NCI-H524 (cell line): ENCODE measurements at places on chromosomes 7 and 10.

DNA sequence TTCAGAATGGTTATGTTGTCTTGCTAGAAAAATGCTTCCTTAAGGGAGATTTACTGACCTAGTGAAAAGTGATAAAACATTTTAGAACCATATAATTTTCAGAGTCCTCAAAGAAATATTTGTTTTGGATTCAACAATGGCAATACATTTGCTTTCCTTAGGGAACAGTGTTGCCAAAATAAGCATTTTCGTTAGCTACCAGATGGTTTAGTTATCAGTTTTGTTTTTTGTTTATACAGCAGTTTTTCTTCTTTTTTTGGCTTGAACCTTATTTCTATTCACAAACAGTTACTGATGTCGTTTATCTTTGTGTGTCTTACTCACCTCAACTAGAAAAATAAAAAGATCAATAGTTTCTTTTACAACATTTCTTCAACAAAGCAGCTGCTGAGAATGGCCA is 48.6 kb downstream of the EXOC4 start:
- DNase-seq = no peak

GRCh38 chr7:44266526-44266925 is 58.9 kb downstream of the CAMK2B start:
- DNase-seq = no peak

- DNase-seq = peak; percentile 38
Measured at GRCh38 chr10:78524342-78524741, 490.7 kb downstream of the RPS24 start.

- DNase-seq = no peak
Measured at GRCh38 chr7:70005891-70006260, 407.6 kb downstream of the AUTS2 start.

DNA sequence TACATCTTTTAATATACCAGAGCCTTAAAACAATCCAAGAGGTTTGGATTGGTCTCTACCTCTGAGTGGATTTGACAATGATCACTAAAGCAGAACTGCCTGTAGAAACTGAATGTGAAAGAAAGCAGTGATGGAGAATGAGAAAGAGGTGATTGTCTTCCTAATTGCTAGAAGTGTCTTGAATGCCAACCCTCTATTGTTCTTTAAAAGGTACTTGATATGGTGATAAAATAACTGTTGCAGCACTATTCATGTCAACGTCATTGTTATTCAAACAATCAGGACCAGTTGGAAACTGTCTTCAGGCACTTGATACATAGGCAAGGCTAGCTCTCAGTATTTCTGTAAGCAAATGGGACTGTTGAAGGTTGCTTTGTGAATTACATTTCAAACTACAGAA is 47.9 kb upstream of the ITPRID1 start:
- no peak for DNase-seq

DNA sequence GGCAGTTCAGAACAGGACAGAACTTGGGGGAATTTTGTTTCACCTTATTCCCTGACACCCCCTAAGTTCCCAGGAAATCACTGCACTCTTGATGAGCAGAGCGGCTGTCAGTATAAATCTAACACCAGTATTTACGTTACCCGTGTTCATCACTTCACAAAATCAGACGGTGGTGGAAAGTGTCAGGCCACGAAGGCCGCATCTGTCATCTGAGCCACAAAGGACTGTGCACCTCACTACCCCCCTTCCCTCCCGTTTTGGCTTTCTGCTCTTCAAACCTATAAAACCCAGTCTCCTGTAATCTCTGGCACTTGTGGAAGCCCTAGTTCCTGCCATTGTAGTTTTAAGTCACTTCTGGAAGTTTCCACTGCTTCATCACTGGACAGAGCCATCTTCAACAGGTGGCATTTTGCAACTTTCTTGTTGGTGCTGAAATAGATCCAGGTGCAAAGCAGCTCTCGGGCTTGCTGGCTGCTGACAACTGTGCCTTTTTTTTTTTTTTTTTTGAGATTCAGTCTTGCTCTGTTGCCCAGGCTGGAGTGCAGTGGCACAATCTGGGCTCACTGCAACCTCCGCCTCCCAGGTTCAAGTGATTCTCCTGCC is 9.5 kb downstream of the ZFAND2A start:
- no peak for DNase-seq

GRCh38 chr10:124715439-124715838 is 28.7 kb downstream of the FAM53B start:
- no peak for DNase-seq

DNA sequence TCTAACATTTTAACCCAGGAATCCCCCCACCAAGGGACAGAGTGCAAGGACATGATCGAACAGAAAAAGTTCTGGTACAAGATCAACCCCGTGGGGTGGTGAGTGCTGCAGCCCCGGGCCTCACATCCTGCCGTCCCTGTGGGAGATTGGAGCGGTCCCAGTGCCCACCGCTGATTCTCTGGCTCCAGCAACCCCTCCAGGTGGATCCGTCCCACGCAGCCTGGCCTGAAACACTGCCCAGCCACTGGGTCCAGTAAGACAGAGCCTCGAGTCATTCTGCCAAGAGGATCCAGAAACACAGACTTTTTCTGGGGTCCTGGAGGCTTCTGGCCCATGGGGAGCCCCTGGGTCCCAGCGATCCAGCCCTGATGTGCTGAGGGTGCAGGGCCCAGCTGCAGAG is 29.5 kb downstream of the GRIFIN start:
- DNase-seq = no peak

- DNase-seq = no peak
Measured at GRCh38 chr7:116871061-116871700, 8.8 kb downstream of the CAPZA2 start.

- DNase-seq = no peak
Measured at GRCh38 chr7:123987445-123987844, 45.4 kb downstream of the TMEM229A start.

GRCh38 chr7:129951226-129952085 is 1.3 kb downstream of the UBE2H start:
- peak; percentile 31 for DNase-seq

- DNase-seq = no peak
Measured at GRCh38 chr10:118473305-118473960, 122.0 kb downstream of the PRLHR start.

GRCh38 chr7:41012041-41012440 is 690.8 kb downstream of the INHBA start:
- DNase-seq = no peak

- DNase-seq = no peak
Measured at GRCh38 chr7:7369134-7369533, 166.5 kb downstream of the COL28A1 start.

DNA sequence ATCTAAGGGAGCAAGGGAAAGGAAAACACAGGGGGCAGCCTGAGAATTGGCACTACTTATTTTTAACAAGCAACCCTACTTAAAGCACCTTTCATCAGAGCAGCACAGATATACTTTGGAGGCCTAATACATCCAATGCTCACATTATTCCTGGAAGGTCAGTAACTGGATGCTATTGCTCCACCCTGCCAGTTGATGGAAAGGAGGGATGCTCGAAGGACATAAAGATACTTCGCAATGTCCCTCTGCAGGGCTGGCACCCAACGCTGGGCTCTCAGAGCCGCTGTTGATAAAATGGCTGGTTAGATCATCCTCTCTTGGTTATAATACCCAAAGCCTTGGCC is 307.9 kb upstream of the AOAH start:
- no peak for DNase-seq

DNA sequence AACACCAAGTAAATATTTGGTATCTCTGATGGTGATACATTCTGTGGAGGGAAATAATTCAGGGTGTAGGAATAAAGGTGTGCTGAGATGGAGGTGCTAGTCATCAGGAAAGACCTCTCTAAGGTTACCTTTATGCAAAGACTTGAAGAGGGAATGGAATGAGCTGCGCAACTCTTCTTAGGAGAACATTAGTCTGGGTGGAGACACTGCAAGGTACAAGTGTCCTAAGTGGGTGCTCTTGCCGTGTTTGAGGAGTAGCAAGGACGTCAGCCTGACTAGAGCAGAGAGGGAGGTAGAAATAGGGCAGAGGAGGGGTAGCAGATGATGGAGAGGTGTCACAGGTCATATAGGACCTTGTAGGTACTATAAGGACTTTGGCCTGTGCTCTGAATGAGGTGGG is 148.1 kb downstream of the AUTS2 start:
- no peak for DNase-seq

DNA sequence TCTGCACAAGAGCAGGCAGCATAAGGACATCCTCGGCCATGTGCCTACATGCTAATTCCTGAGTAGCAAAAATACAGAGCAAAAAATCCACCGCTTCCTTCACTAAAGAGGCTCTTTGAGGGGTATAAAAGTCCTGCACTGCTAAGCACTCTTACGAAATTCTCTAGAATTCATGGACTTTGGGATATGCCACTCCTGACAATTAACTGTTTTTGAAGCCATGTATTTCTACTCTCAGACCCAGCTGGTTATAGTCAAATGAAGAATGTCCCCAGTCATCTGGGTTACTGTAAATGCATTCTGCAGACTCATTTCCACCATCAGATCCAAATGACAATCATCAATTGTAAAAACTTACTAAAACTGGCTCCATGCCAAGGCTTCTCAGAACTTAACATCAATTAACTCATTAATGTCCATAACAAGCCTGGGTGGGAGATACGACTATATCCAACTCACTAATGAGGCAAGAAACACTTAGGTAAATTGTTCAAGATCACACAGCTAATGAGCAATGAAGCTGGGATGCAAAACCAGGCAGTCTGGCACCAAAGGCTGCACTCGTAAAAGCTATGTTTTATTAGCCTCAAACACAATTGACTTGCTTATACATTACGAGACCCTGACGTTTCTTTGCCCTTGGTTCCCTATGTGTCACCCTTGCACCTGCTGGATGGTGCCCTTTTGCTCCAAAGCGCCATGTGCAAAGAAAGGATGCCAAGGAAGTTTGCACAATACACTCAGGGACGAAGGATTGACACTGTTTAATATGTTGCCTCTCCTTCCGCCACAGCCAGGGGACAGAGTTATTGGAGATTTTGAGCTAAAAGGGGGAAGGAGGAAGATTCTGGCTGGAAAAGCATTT is 250.4 kb downstream of the ELMO1 start:
- no peak for DNase-seq

- no peak for DNase-seq
Measured at GRCh38 chr7:35430547-35431153, 176.8 kb upstream of the TBX20 start.

- no peak for DNase-seq
Measured at GRCh38 chr10:59887972-59888640, 18.2 kb downstream of the CCDC6 start.

- DNase-seq = no peak
Measured at GRCh38 chr7:20219446-20220292, 2.5 kb upstream of the MACC1 start.
